ENCODE measurements at places on chromosomes 4 and X.

- no peak for DNase-seq
Measured at GRCh38 chr4:10026485-10026884, 5.2 kb upstream of the SLC2A9 start.

- no peak for DNase-seq
Measured at GRCh38 chr4:118879409-118879808, 9.2 kb upstream of the SYNPO2 start.

DNA sequence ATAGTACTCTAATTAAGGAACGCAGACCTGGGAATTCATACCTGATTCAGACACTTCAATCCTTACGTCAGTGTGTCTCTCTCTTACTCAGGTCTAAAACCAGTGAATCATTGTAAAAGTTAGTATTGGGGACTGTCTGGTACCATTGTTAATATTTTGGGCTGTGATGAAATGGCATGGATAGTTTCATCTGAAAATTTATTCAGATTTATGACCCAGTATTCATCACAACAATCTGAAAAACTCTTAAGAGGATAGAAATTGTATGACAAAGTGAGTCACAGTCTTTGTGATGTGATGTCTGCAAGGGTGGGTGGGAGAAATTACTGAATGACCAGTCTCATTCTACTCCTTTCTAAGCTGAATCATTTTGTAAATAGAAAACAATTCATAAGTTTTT, 10.3 kb downstream of the FGF2 start:
- no peak for DNase-seq

- no peak for DNase-seq
Measured at GRCh38 chr4:147071209-147071740, 125.6 kb upstream of the TTC29 start.

GRCh38 chr4:127486248-127486647, 146.5 kb upstream of the INTU start:
- DNase-seq = no peak

- DNase-seq = no peak
Measured at GRCh38 chrX:80014141-80014940, at the start of gene TBX22. TBX22 (plus strand) TSS chrX:80014753; CDS start chrX:80022270, 7,517 bp downstream.

- no peak for DNase-seq
Measured at GRCh38 chr4:41015016-41015675, 199.2 kb downstream of the APBB2 start.

GRCh38 chr4:19349416-19349815, 902.3 kb upstream of the SLIT2 start:
- no peak for DNase-seq

GRCh38 chr4:24639714-24640113, 55.4 kb upstream of the DHX15 start:
- DNase-seq = no peak

DNA sequence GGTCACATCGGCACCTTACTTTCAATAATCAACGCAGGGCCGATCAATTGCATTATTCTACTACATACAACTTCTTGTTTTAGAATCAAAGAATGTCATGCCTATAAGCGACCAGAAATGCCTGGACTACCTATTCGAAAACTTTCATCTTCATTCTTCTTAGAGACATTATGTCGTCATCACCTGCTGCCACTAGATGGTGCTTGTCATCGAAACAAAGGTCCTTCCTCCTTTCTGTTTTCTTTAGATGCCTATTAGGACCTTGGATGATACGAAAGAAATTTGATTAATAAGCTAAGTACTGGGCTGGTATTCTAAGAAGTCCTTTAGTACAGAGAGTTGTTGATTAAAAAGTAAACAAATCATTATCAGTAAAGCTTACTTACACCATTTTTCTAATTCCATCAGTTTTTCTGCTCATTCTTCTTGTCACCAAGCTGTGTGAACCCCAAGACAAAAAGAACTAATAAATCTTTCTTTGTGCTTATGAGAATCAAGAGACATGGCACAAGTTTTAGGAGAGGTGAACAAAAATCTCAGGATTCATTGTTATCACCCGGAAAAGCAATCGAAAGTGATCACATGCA, 154.5 kb upstream of the SLC4A4 start:
- no peak for DNase-seq

- DNase-seq = no peak
Measured at GRCh38 chr4:65845199-65845773, 175.0 kb upstream of the EPHA5 start.

DNA sequence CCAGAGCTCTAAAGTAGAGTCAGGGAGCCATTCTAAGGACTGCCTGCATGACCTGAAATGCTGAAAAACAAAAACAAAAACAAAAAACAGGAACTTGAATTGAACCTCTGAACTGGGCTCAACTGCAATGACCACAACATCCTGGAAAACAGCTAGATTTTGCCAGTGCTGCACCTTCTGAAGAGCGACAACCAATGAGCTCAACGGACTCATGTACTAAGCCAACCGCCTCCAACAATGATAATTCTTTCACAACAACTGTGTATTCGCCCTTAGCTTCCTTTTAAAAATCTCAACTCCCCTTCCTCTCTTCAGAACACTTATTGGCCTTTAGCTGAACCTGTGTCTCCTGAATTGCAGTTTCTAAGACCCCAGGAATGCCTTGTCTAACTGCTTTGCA, 69.8 kb downstream of the HAUS3 start:
- DNase-seq = no peak

GRCh38 chr4:7299010-7299907, 106.9 kb downstream of the SORCS2 start:
- DNase-seq = no peak

GRCh38 chr4:48635310-48635709, 144.8 kb downstream of the FRYL start:
- DNase-seq = no peak

DNA sequence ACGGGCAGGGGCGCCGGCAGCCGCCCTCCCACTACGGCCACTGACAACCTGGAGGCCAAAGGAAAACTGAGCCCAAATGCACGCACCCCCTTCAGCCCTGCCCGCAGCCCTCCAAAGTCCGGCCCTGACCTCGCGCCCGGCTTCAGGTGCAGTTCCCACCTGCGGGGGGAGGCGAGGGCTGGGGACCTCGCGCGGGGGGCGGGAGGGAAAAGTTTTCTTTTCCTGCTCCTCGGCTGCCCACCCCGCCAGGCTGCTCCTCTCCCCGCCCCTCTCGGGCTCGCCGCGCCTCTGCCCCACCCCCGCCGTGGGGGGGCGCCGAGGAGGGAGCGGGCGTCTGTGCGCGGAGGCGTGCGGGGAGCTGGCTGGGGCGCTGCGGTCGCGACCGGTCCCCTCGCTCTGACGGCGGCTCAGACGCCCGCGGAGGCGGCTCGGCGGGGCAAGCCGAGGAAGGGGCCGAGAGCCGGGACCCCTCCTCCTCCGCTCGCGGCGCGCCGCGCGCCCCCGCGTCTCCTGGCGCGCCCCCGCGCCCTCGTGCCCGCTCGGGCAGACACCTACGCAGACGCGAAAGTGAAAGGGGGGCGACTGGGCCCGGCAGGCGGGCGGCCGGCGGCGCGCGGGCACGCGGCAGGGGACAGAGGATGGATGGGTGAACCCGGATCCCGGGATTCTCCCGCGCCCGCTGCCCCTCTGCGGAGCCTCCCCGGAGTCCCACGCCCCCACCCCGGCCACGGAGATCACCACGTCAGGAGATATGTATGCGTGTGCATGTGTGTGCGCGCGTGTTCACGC, 3.1 kb upstream of the NR3C2 start:
- no peak for DNase-seq

GRCh38 chrX:111483135-111483534, 28.3 kb upstream of the SERTM2 start:
- no peak for DNase-seq

- DNase-seq = no peak
Measured at GRCh38 chr4:83197555-83198235, 83.2 kb upstream of the PLAC8 start.

DNA sequence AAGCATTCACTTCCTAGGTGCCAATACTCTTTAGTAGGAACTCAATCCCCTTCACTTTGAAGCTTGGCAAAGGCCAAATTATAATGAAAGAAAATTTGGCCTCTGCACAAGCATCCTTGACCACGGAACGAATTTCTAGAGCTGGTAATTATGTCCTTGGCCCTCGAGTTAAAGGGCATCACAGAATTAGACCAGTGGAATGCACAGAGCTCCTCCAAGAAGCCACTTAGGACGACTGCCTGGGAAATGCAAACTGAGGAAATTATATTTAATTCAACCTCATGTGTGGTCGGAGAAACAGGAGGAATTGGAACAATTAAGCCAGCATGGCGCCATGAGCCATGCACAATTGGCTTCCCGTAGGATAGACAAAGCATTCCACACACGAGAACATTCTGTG, 59.3 kb downstream of the NLGN4X start:
- no peak for DNase-seq

DNA sequence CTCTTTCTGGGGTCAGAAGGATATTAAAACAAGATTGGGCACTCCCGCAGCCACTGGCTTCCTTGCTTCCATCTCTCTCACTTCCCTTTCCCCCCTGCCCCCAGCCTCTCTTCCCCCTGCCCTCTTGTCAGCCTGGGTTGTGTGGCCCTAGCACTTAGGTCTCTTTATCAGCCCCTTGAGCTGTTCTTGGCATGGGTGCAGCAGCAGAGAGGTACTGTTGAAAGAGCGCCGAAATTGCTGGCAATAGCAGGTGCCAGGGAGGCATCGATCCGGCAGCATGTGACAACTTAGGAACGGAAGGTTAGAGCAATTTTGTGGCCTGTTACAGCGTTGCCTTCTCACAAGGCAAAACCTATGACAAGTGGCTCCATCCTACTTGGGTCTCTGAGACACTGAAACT, 333.1 kb upstream of the IGFBP7 start:
- DNase-seq = no peak

GRCh38 chr4:54572152-54572542, 85.6 kb upstream of the KIT start:
- DNase-seq = no peak

DNA sequence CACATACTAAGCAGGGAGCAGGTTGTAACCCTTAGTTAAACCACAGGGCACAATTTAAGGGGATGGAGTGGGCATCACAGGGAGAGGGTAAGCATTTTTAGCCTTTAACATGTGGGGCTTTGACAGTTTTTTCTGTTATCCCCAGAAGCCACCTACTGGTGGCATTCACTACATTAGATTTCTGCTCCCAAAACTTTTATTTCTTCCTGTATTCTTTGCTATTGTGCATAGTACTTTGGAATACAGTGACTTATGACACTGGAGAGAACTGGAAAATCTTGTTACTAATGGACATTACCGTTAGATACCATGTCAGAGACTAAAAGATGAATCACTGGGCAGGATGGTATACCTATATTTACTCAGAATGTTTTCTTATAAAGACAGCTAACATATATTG, 7.3 kb downstream of the TRIM75 start:
- DNase-seq = no peak

- DNase-seq = no peak
Measured at GRCh38 chr4:189294574-189294973, 646.1 kb upstream of the FRG1 start.

DNA sequence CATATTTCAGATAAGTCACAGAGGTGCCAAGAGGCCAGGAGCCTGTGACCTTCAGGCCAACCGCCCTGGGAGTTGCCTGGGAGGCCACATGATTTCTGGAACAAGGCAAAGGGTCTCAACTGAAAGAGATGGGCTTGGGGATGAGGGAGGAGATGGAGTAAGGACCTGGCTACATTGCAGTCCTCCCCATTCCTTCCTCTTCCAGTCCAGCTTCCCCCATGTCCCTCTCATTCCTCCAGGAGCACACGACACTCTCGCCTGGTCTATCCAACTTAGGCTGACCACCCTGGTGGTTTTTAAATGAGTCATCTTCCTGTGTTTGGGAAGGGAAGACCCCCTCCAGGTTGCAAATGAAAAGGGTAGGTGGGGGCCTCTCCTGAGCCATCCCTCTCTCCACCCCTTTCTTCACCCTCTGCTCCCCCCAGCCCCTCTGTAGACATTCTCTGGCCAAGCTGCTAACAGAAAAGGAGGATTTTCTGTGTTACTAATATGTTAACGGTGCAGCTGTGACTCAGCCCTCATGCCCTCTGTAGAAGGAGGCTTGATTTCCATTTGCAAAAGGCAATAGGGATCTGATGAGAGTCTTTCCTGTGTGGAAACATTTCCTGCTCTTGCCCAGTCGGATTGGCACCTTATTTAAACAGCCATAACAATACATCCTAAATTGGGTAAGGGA, 79.2 kb downstream of the RTL5 start:
- no peak for DNase-seq

GRCh38 chrX:19627533-19627932, 112.2 kb upstream of the MAP3K15 start:
- DNase-seq = no peak

DNA sequence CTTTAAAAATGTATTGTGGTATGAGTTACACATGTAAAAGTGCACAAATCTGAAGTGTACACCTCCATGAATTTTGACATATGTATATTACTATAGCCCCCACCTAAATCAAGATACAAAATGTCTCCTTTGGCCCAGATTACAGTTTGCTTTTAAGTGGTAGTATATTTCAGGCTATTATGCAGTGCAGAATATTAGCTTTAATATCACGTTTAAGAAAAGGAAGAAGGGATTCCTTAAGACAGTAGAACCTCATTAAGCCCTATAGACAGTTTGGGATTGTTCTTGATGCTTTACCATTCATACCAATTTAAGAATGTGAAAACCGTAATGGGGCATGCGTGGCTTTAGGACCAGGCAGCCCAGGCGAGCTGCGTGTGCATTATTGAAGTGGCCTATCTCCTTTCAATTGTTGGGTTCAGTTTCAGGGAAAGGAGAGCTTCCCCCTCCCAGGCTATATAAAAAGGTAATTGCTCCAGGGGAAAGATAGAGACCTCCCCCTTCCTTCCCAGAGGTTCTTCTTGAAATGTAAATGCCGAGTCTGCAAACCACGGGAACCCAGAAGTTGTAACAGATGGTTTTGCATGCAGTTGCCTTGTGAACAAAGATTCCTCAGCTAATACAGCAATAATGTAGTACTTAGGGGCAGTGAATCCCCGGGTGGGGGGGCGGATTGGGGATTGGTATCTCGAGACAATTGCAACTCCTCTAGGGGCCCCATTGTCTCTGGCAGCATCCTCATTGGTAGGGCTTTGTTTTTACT, 106.1 kb downstream of the UCHL1 start:
- DNase-seq = no peak

DNA sequence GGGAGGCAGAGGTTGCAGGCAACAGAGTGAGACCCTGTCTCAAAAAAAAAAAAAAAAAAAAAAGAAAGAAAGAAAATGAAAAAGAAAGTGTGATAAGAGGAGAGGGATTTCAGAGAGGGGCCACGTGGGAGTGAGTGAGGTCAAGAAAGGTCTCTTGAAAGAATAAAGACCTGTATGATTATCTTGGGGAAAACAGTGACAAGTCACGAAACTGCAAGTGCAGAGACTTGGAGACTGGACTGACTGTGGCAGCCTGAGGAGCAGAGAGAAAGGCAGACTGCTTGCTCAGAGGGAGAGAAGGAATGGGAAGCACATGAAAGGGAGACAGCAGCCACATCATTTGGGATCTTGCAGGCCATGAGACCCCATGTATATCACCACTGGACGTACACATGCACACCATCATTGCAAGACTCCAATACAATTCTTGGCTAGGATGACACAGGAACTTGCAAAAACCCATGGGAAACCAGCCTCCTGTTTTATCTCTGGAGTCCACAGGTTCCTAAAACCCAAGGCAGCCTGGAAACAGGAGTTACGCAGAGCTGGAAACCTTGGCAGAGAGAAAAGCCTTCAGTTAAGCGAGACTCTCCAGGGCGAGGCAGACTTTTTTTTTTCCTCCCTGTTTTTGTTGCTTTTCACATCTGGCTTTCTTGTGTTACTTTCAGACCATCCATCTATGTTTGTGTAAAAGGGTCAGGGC, 207.0 kb upstream of the TBL1X start:
- no peak for DNase-seq

GRCh38 chr4:59583845-59584568, 1616.1 kb upstream of the ADGRL3 start:
- no peak for DNase-seq
